ENCODE measurements at places on chromosomes 13 and 19.

- DNase-seq = no peak
Measured at GRCh38 chr13:90055760-90056159, 1291.7 kb upstream of the MIR17HG start.

GRCh38 chr19:38869160-38869835, 8.8 kb downstream of the RINL start:
- DNase-seq = peak; percentile 74

GRCh38 chr13:98672947-98673613, 79.4 kb downstream of the SLC15A1 start:
- DNase-seq = peak; percentile 79

DNA sequence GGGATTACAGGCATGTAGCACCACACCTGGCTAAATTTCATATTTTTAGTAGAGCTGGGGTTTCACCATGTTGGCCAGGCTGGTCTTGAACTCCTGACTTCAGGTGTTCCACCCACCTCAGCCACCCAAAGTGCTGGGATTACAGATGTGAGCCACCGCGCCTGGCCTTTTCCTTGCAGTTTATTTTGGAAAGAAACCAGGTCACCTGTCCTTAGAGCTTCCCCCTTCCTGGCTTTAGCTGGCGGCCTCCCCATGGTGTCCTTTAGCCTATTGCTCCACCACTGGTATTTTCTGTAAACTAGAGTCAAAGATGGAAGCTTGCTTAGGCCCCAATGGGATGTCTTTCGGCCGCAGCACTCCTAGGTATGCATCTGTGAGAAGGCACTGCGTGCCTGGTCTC, 91.2 kb downstream of the DPF1 start:
- no peak for DNase-seq
